Choroid plexus epithelial cell (primary cell): ENCODE measurements at places on chromosomes 4 and X.

- DNase-seq = peak; percentile 24
These were observed 6.7 kb upstream of the HSD17B10 start for GRCh38 chrX:53440621-53441517.

GRCh38 chrX:119677654-119677981 lies 15.3 kb downstream of the SEPTIN6 start:
- no peak for DNase-seq

- DNase-seq = no peak
These were observed 49.1 kb upstream of the DHRSX start for GRCh38 chrX:2549876-2550275.

GRCh38 chr4:99790796-99791617 lies 25.6 kb upstream of the DAPP1 start:
- DNase-seq = peak; percentile 3

GRCh38 chr4:152843481-152844090 lies 63.8 kb downstream of the ARFIP1 start:
- DNase-seq = no peak

- no peak for DNase-seq
These were observed 76.3 kb downstream of the LCORL start for GRCh38 chr4:17945303-17945702.

DNA sequence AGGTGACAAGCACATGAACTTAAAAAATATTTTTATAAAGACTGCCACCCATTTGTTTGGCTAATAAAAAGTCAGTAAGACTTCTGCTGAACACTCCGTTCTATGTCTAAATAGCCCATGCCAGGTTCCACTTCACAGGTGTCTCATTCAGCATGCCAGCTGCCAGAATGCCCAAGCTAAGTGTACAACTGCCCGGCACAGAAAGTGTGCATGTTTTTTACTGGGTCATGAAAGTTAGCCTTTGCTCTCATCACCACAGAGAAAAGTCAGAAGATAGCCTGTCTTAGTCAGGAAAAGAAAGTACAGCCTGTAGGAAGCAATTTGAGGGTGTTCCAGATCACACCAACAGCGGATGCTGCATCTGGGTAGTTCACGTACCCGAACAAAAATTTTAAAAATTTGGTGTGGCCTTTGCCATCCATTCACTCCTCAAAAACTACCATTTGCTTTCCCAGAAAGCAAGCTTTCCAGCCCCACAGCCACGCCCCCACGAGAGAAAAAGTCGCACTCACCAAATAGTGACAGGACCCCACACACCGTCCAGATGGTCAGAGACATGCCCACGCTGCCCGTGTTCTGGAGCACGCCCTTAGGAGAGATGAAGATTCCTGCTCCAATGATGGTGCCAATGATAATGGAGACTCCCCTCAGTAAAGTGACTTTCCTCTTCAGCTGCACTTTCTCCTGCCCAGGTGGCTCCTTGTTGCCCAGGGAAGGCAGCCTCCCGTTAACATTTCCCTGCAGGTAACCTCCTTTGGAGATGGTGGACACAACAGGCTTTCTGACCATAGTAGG lies 671 bp downstream of the SLC7A11 start:
- DNase-seq = peak; percentile 46

DNA sequence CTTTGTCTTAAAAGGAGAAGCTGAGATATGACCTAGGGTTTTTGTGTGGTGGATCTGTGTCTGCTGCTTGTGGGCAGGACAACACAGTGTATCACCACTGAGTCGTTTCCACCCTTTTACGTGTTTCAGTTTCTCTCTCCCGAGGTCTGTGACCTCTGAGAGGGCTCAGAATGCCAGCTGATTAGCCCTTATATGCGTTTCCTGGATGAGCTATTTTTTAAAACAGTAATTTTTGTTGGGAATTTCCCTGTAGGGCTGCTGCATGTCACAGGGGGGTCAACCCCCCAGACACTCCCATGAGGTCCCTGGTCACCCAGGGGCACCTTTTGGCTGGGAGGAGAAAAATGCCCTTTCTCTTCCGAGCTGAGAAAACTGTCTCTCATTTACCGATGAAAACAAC lies 170.4 kb upstream of the CASK start:
- peak; percentile 49 for DNase-seq
